ENCODE measurements at places on chromosomes 5 and 9. TPM values are rescaled to one million over a fixed set of nuclear protein-coding genes. Genes with fewer than 3 reads are reported as not detected.

CENPP gene
- total RNA-seq = 1.5 TPM

ZNF366 gene
- total RNA-seq = 0.17 TPM

WHRN gene
- total RNA-seq = 0.34 TPM

IFNB1 gene
- total RNA-seq = not detected
